ENCODE measurements at places on chromosomes 1 and 21.
A peak's percentile ranks its signal among the peaks of the same experiment; 100 is the strongest.

- no peak for DNase-seq
Observed at GRCh38 chr1:202058001-202058908, 47.9 kb downstream of the ELF3 start.

- DNase-seq: no peak
Observed at GRCh38 chr1:202622388-202622787, 87.9 kb downstream of the SYT2 start.

GRCh38 chr1:222749927-222750326 is 12.9 kb downstream of the FAM177B start:
- peak; percentile 15 for DNase-seq

GRCh38 chr1:37478890-37479254 is 4.5 kb downstream of the ZC3H12A start:
- peak; percentile 52 for DNase-seq

GRCh38 chr1:204416589-204417073 is 5.0 kb upstream of the PPP1R15B start:
- no peak for DNase-seq

Data from fibroblast of the aortic adventitia (primary cell).